ENCODE measurements at places on chromosomes 7 and 10. TPM values are rescaled to one million over a fixed set of nuclear protein-coding genes. Genes with fewer than 3 reads are reported as not detected.

The OAT gene
- 142 TPM for polyA plus RNA-seq

The STK17A gene
- polyA plus RNA-seq = 10.1 TPM

The FAM237B gene
- not detected for polyA plus RNA-seq

The RADIL gene
- polyA plus RNA-seq = 5.4 TPM

The GNGT1 gene
- not detected for polyA plus RNA-seq

Data from K562 (cell line).